ENCODE measurements at places on chromosomes 12 and 14.

DNA sequence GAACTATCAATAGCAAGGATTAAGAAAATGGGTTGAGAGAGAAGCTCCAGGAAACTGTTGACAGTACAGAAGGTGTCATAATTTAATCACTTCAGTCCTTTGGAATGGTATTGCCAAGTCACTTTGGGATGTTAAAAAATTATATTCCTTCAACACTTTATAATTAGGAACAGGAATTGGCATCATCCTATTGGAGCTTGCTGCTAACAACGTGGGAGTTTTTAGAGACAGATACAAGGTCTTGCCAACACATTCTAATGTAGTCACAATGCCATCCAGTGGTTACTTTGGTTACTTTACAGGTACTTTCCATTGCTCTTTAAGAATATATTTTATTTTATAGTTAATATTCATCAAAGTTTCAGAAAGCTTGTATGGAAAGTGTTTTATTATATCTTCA, 310.1 kb downstream of the SYT1 start:
- DNase-seq, result no peak

DNA sequence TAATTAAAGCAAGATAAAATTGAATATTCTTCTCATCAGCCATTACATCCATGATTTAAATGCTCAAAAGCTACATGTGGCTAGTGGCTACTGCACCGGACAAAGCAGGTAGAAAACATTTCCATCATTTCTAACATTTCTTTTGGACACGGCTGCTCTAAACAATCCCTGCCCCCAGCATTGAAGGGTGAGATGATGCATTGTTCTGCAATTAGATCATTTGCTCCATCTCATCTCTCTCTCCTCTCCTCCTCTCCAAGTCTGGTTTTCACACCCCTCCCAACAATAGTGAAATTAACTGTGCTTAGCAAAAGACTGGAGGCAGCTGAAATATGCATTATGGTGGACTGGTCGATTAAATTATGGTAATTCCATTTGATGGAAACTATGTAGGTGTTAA, 288.5 kb downstream of the KSR2 start:
- DNase-seq, result no peak

GRCh38 chr14:61593330-61593729, 102.0 kb upstream of the HIF1A start:
- no peak for DNase-seq

- no peak for DNase-seq
These were observed 64.2 kb upstream of the IFNG-AS1 start for GRCh38 chr12:67925077-67925476.

- DNase-seq, result no peak
These were observed 33.1 kb downstream of the IRF2BPL start for GRCh38 chr14:76995279-76996035.

- DNase-seq, result no peak
These were observed 164.7 kb downstream of the SSPN start for GRCh38 chr12:26360062-26360461.

DNA sequence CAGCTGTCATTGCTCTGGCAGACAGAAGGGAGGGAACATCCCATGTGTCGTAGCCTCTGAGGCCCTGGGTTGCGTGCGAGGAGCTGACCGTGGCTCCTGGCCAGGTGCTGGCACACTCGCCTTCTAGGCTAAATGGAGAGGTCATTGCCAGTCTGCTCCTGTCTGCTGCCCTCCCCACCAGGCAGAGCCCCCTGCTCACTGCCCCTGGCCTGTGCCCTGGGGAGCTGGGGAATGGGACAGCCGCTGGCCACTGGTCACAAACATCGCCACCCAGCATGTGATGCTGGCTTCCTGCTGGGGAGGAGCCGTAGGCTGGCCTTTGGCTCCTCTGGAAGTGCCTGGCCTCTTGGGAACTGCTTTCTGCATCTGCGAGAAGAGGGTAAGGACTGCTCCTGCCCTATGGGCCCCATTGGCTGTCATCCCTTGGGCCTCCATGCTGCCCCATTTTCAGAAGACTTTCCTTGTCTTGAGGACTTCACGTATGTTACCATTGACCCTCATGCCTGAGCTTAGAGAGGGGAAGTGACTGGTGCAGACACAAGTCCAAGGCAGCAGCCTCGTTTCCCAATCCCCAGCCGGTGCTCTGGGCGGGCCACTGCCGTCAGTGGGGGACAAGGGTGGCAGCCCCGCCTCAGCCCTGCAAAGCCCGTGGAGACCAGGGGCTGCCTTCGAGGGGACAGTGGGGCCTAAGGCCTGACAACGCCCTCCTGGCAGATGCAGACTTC, 2.0 kb upstream of the TNFAIP2 start:
- peak; percentile 48 for DNase-seq

Measured in CD4-positive, alpha-beta T cell (primary cell).